AG10803 (cell line): ENCODE measurements at places on chromosomes 7 and 10.

DNA sequence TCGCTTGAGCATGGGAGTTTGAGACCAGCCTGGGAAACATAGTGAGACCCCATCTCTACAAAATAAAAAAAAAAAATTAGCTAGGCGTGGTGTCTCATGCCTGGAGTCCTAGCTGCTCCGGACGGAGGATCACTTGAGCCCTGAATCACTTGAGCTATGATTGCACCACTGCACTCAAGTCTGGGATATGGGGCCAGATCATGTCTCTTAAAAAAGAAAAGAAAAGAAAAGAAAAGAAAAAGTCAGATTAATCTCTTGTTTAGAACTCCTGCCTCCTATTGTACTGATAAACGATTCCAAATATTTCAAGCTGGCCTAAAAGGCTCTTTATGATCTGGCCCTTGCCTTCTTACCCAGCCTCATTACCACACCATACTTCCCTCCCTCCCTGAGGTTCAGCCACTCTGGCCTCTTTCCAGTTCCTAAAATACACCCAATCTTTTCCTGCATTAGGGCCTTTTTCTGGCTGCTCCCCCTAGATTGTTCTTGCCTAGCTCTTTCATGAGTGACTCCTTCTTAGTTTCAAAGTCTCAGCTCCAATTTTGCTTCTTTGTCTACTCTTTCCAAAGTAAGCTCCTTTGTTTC, 41.7 kb downstream of the VCL start:
- peak; percentile 81 for DNase-seq

- no peak for DNase-seq
Measured at GRCh38 chr7:148588670-148589131, 1.9 kb upstream of the C7orf33 start.

DNA sequence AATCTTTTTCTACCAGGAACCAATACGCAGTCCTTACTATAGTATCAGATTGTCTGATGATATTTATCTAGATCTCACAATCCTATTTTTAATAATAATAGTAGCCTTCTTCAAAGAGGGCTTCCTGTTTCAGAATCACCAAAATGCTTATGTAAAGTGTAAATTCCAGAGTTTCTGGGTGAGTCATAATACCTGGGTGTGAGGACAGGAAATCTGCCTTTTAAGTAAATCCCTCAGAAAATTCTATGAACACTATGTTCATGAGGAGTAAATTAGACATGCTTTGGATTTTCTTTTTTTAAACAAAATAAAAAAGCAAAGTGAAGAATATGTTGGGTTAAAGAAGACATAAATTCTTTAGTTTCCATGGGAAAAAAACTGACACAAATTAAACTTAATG, 20.5 kb downstream of the DKK1 start:
- DNase-seq = no peak

- no peak for DNase-seq
Measured at GRCh38 chr10:66505003-66505657, 420.7 kb upstream of the LRRTM3 start.

DNA sequence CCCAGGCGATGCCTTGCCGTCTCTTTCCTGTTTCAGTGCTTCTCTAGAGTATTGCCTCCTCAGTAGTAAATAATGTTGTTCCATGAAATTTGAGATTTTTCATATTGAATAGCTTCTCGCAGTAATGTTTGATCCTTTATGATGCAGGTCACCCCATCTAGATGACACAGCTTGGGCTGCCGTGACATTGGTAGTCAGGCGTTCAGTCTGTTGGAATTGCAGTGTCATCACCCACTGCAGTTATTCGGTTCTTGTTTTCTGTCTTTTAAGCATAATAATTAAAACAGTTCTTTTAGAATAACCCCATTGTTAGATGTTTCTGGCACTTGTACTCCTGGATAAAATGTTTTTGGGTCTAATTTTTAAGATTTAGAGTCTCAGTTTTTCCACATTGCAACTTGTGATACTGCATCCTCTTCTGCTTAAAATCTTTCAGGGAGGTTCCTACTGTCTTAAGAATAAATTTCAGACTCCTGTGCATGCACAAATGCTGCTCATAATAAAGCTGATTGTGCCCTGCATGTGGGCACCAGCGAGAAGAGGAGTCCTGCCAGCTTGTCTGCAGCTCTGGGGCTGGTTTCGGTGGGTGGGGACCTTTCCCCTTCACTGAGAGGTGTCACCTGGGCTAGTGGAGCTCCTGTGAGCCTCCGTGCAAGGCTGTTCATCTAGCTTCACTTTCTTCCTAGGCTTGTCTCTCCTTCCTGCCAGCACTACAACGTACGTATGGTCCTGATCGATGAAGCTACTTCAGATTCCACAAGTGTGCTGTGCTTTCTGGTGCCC, 44.8 kb downstream of the SDK1 start:
- no peak for DNase-seq

DNA sequence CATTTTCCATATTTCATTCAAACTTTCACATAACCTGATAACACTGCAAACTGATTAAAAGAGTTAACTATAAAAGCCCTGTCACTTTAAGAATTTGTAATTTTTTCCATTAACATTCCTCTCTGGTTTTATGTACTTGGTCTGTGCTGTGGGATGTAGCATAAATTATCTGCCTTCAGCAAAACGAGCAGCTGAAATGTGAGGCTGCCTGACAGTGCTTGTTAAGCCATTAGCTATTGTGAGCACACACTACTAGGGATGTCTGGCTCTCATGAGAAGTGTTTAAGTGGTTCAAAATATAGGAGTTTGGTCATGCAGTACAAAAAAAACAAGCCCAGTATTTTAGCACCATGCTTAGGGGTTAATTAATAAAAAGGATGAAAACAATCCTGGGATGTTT, 63.0 kb downstream of the HOXA1 start:
- peak; percentile 60 for DNase-seq

GRCh38 chr7:4861673-4862072, at the start of gene PAPOLB:
PAPOLB (minus strand) TSS chr7:4862030; CDS start chr7:4861810, 220 bp downstream.
- no peak for DNase-seq

DNA sequence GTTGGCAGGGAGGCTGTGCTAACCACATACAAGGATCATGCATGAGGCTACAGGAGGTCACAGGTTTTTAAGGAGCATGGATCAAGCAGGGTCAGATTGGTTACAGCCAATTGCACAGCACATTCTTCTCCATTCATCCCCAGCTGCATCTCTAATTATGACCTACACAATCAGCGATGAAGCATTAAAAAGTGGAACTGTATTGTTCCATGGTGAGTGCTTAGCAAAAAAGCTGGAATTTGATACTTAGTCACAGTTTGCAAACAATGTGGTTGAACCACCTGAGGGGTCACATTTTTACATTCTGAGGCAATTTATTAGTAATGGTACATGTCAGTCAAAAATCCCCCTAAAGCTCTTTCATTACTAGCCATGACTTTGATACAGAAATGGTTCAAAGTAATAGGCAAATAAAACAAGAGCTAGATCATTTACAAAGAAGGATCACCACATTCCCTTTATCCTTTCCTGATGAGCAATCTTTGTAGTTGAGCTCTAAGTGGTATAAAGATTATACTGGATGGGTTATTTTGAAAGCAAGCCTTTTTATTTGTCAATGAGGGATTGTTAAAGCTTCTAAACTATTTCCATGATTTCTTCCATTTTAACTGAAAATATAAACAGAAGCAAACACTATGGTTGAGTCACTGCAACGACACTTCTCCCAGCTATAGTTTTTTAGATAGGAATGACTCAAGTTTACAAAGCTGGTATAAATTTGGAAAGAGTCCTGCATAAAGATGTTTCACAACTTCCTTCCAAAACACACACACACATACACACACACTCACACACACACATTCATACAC, 217.8 kb upstream of the SEMA3A start:
- peak; percentile 97 for DNase-seq

GRCh38 chr7:92797693-92798092, 38.7 kb downstream of the CDK6 start:
- peak; percentile 33 for DNase-seq

DNA sequence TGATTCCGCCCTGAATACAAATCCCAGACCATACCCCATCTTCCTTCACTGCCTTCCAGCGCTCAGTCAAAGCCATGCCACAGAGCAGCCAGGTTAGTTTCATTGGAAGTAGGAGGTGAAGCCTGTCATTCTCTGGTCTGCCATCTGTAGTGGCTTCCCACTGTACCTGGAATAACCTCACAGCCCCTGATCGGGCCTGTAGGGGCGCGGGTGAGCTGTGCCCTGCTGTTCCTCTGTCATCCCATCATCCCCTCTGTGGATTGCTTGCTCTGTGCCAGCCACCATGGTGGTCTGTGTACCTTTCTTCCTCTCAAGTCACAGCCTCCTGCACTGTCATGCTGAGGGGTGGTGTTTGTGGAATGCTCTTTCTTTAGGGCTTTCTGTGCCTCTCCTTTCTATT, 155.1 kb downstream of the ZNF22 start:
- DNase-seq = no peak

GRCh38 chr7:24110056-24110455, 173.9 kb upstream of the NPY start:
- no peak for DNase-seq

DNA sequence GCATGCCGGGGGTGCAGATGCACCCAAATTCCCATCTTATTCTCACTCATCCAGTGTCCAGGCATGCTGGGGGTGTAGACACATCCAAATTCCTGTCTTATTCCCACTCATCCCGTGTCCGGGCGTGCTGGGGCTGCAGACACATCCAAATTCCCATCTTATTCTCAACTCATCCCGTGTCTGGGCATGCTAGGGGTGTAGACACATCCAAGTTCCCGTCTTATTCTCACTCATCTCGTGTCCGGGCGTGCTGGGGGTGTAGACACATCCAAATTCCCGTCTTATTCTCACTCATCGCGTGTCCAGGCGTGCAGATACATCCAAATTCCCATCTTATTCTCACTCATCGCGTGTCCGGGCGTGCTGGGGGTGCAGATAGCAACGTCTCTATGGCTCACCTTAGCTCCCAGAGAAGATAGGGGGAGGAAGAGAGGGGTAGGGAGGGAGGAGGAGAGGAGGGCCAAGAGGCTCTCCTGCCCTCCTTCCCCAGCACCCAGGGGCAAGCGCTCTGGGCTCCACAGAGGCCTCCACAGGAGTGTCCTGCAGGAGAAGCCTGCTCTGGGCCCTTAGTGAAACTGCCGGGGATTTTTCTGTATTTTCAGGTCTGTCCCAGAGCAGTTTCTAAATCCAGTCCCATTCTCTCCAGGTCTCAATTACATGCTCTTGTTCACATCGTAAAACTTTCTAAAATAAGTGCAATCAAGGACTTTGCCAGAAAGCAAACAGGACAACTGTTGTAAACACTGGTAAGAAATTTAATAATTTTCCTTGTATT, 210.8 kb downstream of the DIP2C start:
- DNase-seq = no peak

DNA sequence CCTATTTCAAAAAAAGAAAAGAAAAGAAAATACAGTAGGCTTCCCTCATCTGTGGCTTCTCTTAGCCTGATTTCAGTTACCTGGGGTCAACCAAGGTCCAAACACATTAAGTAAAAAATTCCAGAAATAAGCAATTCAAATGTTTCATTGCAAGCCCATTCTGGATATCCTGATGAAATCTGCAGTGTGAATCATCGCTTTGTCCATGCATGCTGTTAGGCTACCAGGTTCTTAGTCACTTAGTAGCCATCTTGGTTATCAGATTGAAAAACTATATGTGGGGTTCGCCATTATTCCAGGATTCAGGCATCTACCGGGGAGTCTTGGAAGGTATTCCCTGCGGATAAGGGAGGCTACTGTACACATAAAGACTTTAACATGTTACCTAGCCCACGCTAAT, 991 bp upstream of the FAM204A start:
- peak; percentile 37 for DNase-seq

GRCh38 chr10:945778-946177, 14.3 kb upstream of the LARP4B start:
- no peak for DNase-seq

- no peak for DNase-seq
Measured at GRCh38 chr10:6228010-6228511, 25.3 kb downstream of the PFKFB3 start.
